Fibroblast of skin of back (primary cell): ENCODE measurements at places on chromosomes 12 and 14.

- no peak for DNase-seq
These were observed 62.8 kb downstream of the ZC3H14 start for GRCh38 chr14:88625671-88626070.

GRCh38 chr12:11812586-11813437 is 163.3 kb downstream of the ETV6 start:
- peak; percentile 67 for DNase-seq

- DNase-seq = peak; percentile 40
These were observed 3.5 kb downstream of the LPAR5 start for GRCh38 chr12:6632026-6632983.

DNA sequence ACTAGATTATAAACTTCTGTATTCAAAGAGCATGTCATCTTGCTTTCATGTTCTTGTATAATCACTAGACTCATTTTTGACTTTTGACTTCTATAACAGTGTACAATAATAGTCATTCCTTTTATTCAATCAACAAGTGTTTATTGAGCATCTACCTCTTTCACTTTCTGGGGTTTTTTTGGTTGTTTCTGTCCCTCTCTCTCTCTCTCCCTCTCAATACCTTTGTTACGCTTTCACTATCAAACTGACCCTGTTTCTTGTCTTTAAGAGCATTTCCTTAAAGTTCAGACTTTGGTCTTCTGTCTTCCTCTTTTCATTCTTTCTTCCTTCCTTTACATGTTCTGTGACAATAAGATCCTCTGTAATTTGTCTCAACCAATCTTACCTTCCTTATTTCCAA is 49.5 kb downstream of the GPR137C start:
- no peak for DNase-seq

DNA sequence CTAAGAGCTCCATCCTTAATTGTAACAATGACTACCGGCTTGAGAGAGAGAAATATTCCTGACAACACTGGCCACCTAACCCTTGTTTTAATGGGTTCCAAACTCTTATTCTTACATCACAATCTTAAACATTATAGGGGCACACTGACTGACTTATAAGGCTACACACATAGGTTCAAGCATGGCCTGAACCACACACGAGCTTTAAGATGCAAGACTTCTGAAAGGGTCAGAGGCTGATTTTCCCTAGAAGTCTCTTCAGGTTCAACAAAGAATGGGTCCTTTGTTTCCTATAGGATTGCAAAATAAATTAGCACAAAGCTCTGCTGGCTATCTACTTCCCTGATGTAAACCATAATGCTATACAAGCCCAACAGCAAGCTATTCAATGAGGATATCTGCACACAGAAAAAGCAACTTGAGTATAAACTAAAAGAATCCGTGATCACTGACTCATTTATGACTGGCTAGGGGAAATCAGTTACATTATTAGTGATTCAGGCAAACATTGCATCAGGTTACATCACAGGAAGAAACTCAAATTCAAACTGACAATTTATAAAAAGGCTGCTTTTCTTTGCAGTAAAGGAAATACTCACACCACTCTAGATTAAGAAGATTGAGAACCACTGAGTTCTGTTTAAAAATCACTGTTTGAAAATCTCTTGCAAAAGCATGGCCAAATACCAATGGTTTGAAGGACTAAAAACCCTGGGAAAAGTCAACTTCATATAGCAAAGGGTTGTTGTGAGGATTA is 8.5 kb downstream of the BTG1 start:
- peak; percentile 90 for DNase-seq

DNA sequence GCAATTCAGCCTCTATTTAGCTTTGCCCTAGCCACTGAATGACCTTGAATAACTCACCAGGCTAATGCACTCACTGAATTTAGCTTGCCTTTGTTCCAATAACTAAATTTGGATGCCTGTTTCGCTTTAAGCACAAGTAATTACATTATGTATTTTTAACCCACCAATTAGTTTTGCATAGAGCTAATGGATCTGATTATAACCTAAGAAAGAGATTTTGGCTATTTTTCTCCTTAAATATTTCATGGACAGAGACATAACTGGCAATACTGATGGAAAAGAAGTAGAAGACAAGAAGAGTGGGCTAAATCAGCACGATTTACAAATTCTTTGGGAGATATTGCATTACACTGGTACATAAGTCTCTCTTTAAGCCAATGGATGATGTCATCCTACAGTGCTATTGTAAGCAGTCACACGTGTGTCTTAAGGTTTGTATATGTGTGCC is 85.7 kb downstream of the AKAP6 start:
- peak; percentile 35 for DNase-seq

DNA sequence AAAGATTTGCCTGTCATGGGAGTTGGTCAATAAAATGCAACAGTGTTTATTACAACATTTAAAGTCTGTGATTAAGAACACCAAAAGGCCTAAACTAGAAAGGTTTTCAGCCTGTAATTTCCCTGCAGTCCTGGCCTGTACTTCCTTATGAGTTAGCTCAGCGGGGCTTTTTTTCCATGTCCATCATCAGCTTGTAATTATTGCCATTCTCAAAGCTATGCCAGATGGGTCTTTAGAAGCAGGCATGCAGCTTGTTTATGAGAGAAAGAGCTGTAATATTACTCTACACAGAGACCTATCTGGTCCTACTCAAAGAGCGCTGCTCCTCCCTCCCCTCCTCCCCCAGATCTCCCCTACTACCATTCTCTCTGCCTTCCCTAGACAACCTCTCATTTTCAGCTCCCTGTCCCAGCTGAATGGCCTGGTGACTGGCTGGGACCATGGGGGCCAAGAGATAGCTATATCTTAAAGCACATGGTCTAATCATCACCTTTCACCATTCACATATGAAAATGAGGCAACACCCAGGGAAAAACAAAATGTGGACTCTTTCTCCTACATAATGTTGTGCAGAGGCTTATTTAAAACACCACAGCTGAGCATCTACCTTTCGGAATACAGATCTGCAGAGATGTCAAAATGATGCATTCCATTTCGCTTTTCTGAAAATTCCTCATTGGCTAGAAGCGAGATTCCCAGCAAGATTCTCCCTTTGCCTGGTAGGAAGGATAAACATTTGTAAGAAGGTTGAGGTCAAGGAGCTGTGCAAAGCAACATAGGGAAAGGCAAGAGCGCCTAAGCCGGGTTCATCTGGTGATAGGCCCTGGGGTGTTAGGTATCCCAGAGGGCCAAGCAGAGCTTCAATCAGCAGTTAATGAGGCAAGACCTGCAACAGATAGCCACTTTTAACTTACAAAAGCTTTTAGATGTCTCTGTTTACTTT is 209.7 kb upstream of the CDKN3 start:
- no peak for DNase-seq

GRCh38 chr14:54219261-54220070 is 177.3 kb upstream of the CDKN3 start:
- no peak for DNase-seq

DNA sequence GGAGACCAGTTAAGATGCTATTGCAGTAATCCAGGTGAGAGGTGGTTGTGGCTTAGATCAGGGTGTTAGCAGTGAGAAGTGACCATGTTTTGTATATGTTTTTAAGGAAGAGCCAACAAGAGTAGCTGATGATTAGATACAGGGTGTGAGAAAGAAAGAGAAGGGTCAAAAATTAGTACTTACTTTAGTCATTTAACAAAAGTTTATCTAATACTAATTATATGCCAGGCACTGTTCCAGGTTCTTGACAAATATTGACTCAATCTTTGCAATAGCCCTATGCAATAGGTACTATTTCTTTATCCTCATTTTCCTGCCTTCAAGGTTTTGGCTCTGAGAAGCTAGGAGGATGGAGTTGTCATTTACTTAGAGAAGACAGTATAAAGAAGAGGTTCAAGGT is 70.2 kb downstream of the SSPN start:
- no peak for DNase-seq

GRCh38 chr12:96218989-96219678 is 25.0 kb downstream of the ELK3 start:
- DNase-seq = no peak

- DNase-seq = no peak
These were observed 867.5 kb upstream of the TMEM132C start for GRCh38 chr12:127399451-127399850.

- no peak for DNase-seq
These were observed 780 bp downstream of the SERPINA4 start for GRCh38 chr14:94562022-94562421.

- DNase-seq = no peak
These were observed at the start of gene KRT3 for GRCh38 chr12:52795694-52796428. KRT3 (minus strand) TSS chr12:52796117; CDS start chr12:52796042, 75 bp downstream.

DNA sequence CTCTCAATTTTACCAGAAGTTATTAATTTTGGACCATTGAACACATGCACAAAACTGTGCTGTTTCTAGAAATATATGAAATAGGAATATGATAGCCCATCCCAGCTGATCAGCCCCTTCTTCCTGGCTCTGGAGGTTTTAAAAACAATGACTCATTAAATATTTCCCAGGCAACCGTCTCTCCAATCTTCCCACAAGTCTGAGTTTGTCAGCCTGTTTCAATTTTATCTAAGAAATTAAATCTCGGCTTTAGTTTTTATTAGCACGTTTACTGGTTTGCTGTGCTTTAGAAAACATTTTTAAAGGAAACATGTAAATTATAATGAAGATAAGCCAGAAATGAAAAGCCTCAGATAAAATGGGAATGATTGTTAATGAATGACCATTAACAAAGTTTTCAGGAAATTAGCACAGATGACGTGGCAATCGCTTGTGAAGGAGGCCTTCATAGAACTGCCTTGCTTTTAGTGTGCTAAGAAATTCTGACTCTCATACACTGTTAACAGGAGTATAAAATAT is 89.3 kb upstream of the RAP1B start:
- peak; percentile 88 for DNase-seq

DNA sequence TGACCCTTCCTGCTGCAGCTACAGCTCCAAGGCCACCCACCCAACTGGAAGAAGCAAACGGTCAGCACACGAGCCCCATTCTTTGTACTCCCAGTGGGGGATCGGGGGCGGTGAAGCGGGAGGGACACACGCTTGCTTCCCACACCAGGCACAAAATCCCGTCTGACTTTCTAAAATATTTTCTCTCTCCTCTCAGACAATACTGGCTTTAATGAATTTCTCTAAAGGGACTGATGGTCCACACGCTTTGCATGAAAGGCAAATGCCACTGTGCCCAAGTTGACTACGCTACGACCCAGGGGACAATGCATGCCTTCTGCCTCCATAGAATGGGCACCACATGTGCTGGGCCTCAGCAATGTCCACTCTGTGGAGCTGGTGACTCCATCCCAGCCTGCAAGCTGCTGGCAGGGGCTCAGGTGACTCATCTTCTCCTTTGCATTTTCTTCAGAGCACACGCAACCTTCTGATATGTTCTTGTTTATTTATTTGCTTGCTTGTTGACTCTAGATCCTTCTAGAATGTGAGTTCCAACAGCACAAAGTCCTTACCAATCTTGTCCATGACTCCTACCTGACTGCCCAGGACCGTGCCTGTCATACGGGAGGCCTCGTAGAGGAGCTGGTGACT is 15.6 kb downstream of the SYNE3 start:
- DNase-seq = peak; percentile 80

GRCh38 chr12:64658892-64659481 is 48.7 kb downstream of the RASSF3 start:
- no peak for DNase-seq

DNA sequence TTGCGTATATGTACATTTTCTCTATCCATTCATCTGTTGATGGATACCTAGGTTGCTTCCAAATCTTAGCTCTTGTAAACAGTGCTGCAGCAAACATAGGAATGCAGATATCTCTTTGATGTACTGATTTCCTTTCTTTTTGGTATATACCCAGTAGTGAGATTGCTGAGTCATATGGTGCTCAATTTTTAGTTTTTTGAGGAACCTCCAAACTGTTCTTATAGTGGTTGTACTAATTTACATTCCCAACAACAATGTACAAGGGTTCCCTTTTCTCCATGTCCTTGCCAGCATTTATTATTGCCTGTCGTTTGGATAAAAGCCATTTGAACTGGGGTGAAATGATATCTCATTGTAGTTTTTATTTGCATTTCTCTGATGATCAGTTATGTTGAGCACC is 44.3 kb downstream of the PELI2 start:
- DNase-seq = no peak

GRCh38 chr14:23613242-23614070 is 22.7 kb upstream of the DHRS2 start:
- DNase-seq = no peak

DNA sequence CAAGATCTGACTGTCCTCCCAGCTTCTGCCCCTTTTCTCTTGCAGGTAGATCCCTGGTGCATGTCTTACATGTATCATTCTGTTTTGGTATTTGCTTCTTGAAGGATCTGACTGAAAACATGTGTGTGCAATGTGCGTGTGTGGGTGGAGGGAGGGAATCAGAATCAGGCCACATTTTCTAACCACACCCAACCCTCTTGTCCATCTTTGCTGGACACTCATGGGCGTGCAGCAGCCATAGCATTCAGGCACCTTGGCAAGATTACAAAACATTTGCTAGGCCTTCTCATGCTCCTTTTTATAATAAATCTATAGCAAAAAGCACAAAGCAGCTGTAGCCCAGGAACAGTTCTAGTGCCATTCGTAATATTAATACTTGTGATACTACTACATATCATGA is 233.6 kb upstream of the E2F7 start:
- DNase-seq = no peak

DNA sequence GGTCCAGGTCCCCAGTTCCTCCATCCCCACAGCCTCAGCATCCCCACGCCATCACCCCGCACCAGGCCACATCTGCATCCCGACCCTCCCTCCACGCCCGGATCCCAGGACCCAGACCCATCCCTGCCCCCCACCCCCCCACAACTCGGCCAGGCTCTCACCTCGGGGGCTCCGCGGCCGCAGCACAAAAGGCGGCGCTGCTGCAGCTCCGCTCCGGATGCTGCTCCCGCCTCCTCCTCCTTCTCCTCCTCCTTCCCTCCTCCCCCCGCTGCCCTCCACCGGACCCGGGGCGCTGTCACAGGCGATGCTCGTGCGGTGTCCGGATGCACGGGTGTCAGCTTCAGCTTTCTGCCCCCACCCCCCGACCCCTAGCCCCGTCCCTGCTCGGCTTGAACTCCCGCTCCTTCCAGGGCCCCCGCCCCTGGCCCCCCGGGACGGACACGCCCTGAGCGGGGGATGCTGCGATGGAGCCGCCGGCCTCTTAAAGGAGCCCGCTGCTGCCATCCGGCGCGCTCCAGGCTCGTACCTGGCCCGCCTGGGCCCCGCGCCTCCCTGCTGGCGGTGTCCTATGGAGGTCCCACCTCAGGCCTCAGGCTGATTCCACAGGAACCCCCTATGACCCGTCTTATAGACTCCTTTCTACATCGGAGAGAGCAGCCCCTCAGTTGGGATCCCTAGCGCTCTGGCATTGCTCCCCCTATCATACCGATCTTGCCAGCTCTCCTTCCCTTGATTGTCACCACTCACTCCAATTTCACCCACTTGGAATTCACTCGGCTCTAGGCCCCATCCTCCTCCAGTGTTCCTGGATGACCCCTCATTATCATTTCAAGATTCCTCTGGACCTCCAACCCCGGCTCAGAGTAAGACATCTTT is at the start of gene MAP3K12:
TSS of gene MAP3K12 (minus strand) at position 193 of the 876 bp plus-strand sequence. CDS start 12,067 bp downstream, outside the sequence.
- DNase-seq = peak; percentile 67

DNA sequence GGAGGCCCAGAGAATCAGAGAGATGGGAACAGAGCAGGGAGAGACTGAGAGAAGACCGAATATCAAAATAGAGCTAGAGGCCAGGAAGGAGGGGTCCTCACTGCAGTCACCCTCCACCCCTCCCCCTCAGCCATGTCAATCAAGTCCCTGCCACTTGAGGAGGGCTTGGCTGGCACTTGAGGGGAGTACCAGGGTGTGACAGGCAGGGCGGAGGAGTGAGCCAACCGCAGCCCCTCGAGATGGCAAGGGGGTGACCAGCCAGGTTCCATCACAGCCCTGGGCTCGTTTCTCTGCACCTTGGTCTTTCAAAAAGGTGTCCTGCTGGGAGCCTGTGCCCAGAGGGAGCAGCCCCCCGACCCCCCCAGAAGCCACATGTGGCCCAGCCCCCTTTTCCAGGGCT is 4.2 kb downstream of the AQP5 start:
- no peak for DNase-seq

- DNase-seq = no peak
These were observed 20.6 kb downstream of the FAM186A start for GRCh38 chr12:50375802-50376201.
